ENCODE measurements at places on chromosomes 4 and X. TPM values are rescaled to one million over a fixed set of nuclear protein-coding genes. Genes with fewer than 3 reads are reported as not detected.

Gene SLC4A4
- 2.0 TPM for total RNA-seq

Gene GLOD5
- total RNA-seq: not detected

Gene CXCL9
- 0.56 TPM for total RNA-seq

Gene VBP1
- total RNA-seq: 32.0 TPM

Gene P2RY8
- 2.8 TPM for total RNA-seq

Gene FMR1
- 40.3 TPM for total RNA-seq

Gene COL4A5
- total RNA-seq: 20.5 TPM

Gene CPE
- total RNA-seq: 334 TPM

Gene COMMD8
- total RNA-seq: 19.1 TPM

Gene LNX1
- total RNA-seq: 3.7 TPM

Gene ZNF518B
- 17.8 TPM for total RNA-seq

Gene LRRC66
- total RNA-seq: 0.71 TPM

Gene APBB2
- total RNA-seq: 70.1 TPM

Gene EVC2
- 7.1 TPM for total RNA-seq

Gene CT45A10
- total RNA-seq: not detected

Gene TMPRSS11F
- not detected for total RNA-seq

Gene KLB
- not detected for total RNA-seq

GRCh38 chr4:7460566-7460965 lies 25.8 kb upstream of the PSAPL1 start:
- no peak for DNase-seq

DNA sequence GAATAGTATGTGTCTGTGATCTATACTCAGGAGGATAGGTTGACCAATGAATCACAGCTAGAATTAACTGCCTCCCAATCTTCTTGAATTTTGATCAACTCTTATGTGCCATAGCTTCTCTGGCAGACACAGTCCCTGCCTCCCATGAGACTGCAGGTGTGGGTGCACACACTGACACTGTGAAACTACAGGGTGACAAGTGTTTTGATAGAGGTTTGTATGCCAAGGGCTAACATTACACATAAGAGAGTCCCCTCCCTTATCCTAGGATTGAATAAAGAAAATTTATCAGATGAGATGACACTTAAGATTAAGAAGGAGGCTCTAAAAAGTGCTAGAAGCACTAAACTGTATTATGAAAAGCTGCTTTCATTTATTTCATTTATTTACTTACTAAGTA lies 218.4 kb upstream of the BMP3 start:
- no peak for DNase-seq

GRCh38 chrX:2696698-2697215 lies 5.7 kb downstream of the CD99 start:
- peak; percentile 48 for DNase-seq

DNA sequence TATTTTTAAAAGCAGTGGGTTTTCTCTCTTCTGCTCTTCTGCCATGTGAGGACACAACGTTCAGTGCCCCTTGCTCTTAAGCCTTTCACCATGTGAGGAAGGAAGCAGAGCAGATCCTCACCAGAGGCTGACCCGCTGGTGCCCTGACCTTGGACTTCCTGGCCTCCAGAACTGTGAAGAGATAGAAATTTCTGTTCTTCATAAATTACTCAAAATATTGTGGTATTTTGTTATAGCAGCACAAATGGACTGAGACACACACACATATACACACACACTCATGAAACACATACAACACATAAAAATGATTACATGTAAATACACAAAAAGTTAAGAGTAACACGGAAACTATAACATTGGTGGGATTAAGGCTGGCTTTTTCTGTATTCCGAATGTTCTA lies 244.8 kb upstream of the NOCT start:
- no peak for DNase-seq

DNA sequence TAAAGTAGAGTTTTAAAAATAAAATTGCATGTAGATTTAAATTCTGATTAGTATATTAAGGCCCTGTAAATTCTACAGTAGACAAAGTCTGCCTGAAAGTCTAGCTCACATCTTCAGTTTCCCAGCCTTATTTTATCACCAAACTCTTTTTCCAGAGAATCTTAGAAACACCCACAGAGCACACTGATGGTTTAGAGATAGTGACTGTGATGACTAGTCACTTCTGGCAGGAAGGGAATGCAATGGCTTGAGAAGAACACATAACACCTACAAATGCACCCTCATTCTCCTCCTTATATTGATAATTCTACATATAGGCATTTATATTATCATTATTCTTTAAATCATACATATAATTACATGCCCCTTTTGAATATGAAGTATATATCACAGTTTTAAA lies 232.9 kb downstream of the ARAP2 start:
- DNase-seq: no peak

GRCh38 chr4:158166701-158167100 lies 6.1 kb downstream of the GASK1B start:
- DNase-seq: no peak

DNA sequence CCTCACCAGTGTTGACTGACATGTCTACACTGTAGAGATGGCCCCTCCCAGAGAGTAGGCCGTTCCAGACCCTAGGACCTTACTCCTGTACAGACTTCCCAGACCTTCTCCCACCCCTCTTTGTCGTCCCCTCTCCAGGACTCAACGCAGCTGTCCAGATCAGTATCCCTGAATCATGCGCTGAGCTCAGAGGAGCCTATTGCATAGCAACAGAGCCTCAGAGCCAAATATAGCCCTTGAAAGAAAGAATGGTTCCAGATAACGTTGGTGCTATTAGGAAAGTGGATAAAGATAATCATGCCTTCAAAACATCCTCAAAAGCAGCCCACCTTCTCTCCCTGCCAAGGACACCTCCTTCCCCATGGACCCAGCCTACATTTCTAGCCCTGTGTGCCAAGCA lies 27.8 kb upstream of the NXF3 start:
- DNase-seq: no peak

DNA sequence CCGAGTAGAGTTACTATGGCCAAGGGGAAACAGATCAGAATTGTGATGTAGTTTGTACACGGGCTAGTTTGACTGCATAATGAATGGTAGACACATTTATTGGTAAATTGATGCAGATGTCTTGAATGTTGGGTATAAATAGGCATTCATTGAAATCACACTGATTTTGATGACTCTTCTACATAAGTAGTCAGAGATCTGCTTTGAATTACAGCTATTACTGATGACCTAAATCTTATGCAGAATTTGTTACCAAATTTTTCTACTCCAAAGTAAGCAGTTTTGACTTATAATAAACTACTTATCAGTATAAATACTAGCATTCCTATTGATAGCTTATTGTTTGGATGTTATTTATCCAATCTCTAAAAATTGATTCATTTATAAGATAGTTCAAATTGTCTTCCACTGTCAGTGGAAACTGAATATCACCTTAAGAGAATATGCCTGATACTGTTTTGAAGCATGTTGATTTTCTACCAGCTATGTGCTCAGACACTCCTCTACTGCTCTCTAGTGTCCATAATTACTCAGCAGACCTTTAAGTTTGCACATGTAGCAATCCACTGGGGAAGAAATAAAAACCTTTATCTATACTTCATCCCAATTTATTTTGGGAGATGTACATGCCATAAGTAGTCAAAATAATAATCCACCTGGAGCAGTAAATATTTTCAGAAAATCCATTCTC lies 120.3 kb downstream of the RASL11B start:
- DNase-seq: no peak

- DNase-seq: no peak
These were observed 11.5 kb upstream of the HMGB2 start for GRCh38 chr4:173345648-173346047.

GRCh38 chr4:1176398-1177273 lies 4.3 kb upstream of the SPON2 start:
- DNase-seq: no peak

DNA sequence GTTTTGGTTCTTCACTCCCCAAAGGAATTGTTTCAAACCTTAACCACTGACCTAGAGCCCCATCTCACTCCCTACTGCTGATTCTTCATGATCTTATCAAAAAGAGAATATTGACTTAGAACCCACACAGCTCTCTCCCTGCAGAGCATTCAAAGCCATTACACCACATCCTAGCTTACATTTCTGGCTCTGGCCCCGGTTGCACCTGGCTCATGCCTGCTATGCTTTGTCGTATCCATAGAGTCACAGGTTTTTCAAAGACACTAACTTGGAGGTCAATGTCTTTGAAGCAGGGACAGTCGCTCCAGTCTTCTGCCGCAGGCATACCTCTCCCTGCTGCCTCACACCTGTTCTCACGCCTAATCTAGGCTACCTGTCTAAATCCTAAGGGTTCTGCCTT lies 42.7 kb upstream of the FGFBP2 start:
- no peak for DNase-seq

- DNase-seq: no peak
These were observed 22.1 kb downstream of the GABRB1 start for GRCh38 chr4:47053485-47053884.

DNA sequence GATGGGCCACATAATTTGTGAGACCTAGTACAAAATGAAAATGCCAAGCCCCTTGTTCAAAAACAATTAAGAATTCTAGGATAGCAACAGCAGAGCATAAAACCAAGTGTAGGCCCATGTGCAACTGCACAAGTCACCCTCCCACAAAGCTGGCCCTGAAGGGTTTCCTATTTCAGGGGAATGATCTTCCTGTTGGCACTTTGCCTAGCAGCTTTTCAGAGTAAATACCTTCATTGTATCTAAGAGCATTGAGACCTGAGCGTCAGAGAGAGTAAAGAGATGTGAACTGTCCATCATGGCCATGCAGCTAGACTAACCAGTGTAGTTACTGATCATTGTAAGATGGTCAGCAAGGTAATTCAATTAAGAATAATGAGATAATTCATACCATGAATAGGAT lies 113.6 kb downstream of the CNKSR2 start:
- no peak for DNase-seq

DNA sequence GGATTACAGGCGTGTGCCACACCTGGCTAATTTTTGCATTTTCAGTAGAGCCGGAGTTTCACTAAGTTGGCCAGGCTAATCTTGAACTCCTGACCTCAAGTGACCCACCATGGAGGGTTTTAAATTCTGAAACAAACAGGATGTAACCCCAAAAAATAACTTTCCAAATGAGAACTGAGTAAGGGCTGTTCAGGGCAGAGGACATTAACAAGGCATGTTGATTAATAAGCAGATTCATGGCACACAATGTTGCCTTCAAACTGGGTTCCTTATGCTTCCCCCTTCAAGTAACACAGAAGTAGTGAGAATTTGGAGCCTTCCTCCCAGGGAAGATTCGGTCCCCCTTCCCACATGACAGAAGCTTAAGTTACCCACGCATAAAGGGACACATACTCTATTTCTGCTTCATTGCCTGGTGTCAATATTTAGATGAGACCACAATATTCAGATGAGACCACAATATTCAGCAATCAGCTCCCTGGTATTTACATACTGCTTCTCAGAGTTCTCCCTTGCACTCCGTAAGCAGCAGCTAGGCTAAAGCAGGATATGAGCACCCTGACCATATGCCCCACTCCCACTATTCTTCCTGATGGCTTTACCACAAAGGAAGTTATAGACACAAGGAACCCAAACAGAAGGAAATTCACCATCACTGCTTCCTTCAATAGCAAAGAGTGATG lies 21.4 kb downstream of the GRSF1 start:
- DNase-seq: no peak

GRCh38 chrX:72467135-72467534 lies 105.5 kb downstream of the HDAC8 start:
- no peak for DNase-seq

- no peak for DNase-seq
These were observed 12.8 kb downstream of the AIMP1 start for GRCh38 chr4:106329041-106329618.

GRCh38 chrX:119692191-119693039 lies 553 bp downstream of the SEPTIN6 start:
- no peak for DNase-seq

DNA sequence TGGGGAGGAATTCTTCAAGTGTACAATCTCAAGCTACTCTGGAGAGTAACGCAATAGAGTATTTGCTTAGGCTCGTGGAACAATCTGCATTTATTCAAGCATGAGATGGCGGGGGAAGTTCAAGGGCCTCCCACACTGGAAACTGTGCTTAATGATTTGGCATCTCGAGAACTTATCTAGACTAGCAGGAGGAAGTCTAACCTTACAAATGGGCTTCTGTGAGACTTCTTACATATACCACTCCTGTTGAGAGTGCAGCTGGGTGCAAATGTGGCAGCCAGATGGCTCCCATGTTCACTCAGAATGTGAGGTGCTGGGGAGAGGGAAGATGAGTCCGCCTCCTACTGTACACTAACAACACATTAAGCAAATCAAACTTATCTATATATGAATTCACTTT lies 29.3 kb upstream of the PTPN13 start:
- DNase-seq: no peak

GRCh38 chr4:134906404-134907023 lies 704.9 kb upstream of the PABPC4L start:
- DNase-seq: no peak

- DNase-seq: no peak
These were observed 941.2 kb upstream of the TENM3 start for GRCh38 chr4:181301735-181302710.

- no peak for DNase-seq
These were observed 17.9 kb upstream of the UBA6 start for GRCh38 chr4:67718848-67719247.

- DNase-seq: no peak
These were observed 199.9 kb downstream of the MGST2 start for GRCh38 chr4:139865537-139865936.

GRCh38 chrX:125203737-125204578 lies 115.7 kb upstream of the TEX13C start:
- peak; percentile 79 for DNase-seq

- DNase-seq: no peak
These were observed 61.5 kb upstream of the TBL1X start for GRCh38 chrX:9403374-9403773.

GRCh38 chrX:11464380-11464779 lies 171.2 kb downstream of the AMELX start:
- DNase-seq: no peak

DNA sequence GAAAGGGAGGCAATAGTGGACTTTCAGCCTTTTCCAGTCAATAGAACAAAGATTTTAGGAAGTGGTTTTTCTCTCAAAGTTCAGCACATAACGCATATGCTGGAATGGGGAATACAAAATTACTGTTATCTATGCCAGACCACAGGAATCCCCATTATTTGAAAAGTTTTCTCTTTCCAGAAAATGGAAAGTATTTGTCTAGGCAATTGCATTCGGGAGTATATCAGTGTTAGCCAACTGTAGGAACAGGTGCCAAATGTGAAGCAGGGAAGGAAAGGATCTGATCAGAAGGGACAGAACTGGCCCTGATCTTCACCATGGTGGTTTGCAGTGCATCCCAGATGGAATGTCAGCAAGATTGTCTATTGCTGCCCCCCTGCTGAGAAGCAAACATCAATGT lies 213.6 kb downstream of the CPE start:
- no peak for DNase-seq

- no peak for DNase-seq
These were observed 18.2 kb downstream of the SH3RF1 start for GRCh38 chr4:169252339-169253112.

DNA sequence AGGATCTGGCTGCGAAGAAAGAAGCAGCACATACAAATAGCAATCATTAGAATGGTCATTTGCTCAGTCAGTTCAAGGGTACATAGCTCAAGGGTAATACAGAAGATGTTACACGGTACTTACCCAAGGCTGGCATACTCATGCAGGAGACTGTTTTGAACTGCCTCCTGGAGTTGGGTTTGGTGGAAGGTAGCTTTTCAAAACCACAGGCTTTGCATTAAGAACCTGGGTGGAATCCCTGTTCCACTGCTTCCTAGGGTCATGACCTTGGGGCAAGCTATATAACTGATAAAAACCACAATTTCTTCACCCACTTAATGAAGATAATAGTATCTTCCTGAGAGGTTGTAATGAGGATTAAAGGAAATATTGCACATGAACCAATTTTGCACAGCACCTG lies 36.5 kb downstream of the TBC1D9 start:
- no peak for DNase-seq

GRCh38 chr4:18366892-18367291 lies 345.3 kb upstream of the LCORL start:
- DNase-seq: no peak
